ENCODE measurements at places on chromosomes 13 and 19.
A peak's percentile ranks its signal among the peaks of the same experiment; 100 is the strongest.

DNA sequence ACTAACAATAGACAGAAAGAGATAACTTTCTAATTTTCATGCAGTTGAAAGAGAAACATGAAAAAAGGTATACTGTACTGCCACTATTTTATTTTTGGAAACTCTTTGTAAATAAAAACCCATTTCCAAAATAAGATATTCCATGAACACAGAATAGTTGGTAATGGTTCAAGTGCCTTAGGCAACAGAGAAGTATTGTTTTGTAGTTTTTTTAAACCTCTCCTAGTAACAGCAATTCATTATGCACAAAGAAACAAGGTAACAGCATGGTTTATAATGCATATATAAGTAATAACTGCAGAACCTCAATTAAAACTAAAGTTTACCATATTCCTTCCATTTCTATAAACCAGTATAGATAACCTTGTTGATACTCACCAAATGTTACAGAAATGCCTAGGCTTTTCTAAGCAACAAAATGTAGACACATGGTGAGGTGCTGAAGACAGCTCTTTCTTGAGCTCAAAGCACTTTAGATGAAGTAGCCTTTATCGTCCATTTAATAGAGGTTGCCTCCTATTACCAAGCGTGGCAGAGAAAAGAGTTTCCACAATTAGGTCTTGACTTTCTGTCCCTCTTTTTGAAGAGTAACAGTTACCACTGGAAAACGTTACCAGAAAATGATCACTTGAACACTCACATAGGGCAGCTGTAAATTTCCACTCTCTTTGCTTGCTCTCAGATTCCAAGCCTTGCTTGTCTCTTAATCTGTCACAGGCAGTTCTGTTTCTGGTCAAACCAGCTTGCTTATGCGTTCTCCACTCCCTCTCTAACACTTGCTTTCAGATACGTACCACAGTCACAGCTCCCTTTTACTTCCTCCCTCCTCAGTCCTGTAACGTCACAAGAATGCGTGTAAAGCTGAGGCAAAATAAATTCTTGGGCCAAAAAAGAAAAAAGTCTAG, 42.9 kb downstream of the CAB39L start:
- peak; percentile 24 for DNase-seq

DNA sequence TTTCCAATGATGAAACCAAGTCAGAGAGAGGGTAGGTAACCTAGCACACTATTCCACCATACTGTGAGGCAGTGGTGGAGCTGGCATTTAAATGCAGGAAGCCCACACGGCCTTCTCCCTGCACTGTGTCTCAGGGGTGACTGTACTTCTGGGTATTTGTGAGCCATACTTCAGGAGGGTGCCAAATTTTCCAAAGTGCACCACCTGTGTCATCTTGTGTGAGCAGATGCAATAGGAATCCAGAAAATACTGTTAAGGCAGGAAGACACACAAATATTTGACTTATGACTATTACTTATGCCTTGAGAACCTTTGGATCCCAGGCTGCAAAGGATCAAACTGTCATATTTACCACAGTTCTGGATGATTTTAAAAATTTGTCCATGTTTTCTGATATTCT, 17.3 kb downstream of the ZNF229 start:
- DNase-seq: no peak

DNA sequence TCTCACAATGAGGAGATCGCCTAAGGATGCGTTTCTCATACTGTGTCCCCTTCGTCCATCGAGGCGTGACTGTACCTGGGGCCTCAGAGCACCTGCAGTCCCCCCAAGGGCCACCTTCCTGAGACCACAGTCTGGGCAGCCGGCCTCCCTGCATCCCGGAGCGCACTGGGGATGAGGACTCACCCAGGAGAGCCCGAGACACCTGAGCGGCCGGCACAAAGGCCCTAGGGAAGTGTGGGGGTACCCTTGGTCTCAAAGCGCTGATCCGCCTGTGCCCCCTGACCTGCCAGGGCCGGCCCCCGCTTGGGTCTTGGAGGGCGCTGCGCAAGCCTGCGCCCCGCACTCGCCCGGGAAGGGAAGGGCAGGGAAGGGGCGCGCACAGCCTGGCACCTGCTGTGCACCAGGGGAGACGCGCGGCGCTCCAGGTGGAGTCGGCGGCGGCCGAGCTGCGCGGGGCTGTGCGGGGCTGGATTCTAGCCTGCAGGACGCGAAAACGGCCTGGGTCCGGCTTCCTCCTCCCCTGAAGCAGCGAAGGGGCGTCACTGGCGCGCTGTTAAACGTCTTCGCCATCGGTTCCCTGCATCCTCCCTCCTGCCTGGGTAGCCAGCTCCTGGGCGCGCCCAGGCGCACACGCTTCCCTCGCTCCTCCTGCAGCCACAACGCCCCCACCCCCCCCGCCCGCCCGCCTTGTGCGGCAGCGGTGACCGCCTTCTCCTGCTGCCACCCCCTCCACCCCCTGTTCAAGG, 13.6 kb upstream of the USP29 start:
- no peak for DNase-seq

DNA sequence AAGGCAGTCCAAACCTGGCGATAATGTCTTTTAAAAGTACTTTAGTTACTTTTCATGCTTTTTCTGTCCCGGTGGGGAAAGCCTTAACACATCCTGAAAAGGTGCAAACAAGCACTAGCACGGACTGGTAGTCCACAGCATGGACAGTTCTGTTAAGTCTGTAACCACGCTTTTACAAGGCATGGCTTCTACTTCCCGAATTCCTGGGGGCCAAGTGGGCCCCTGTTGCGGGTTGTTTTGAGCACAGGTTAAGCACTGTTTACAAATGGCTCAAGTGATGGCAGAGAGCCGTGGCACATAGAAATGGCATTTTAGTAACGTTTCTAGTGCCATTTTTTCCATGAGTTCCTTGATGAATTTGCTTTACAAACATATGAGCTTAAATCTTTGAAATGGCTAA, 37.6 kb downstream of the ZNF493 start:
- no peak for DNase-seq

GRCh38 chr13:98345107-98345935, 168.3 kb upstream of the RNF113B start:
- peak; percentile 35 for DNase-seq

DNA sequence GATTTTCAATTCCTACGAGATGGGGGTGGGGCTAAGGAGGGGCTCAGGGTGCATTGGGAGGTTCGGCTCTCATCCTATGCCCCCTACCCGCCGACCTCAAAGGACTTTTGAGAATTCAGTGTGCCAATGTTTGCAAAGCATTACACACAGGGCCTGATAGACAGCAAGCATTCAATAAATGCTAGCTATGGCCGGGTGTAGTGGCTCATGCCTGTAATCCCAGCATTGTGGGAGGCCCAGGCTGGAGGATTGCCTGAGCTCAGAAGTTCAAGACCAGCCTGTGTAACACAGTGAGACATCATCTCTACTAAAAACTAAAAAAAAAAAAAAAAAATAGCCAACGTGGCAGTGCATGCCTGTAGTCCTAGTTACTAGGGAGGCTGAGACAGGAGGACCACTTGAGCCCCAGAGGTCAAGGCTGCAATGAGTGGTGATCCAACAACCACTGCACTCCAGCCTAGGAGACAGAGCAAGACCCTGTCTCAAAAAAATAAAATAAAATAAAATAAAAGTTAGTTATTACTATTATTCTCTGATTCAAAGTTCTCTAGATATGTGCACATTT, 1.9 kb upstream of the CBLC start:
- DNase-seq: no peak

- no peak for DNase-seq
Measured at GRCh38 chr19:44341794-44342193, 14.7 kb downstream of the ZNF112 start.

DNA sequence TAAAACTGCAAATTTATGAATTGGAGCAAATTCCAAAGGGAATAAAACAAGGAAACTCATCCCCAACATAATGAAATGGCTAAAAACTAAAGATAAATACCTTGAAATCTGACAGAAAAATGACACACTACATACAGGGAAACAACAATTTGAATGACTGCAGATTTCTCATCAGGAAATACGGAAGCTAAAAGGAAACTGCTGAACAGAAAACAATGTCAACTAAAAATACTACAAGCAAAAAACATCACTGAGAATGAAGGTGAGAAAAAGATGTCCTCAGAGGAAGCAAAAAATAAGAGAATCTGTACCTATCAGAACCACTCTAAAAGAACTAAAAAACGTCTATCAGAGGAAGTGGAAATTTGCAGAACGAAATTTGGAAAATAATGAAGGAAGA, 39.5 kb downstream of the ZSWIM9 start:
- no peak for DNase-seq

DNA sequence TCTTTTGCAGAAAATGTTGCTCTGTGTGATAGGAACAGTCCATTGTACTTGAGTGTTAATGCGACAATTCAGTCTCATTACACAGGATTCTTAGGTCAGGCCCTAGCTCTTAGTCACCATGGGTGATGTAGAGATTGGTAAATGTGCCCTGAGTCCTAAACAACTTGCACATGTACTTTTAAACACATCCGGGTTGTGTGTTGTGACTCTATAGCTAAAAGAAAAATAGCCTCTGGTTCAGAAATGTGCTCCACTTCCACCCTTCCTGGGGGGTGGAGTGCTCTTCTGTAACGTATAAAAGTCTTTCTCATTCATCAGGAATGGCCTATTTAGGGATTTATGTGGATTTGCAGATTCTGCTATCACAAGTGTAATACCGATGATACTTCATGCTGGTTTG, 5.2 kb downstream of the SPATA13 start:
- no peak for DNase-seq

DNA sequence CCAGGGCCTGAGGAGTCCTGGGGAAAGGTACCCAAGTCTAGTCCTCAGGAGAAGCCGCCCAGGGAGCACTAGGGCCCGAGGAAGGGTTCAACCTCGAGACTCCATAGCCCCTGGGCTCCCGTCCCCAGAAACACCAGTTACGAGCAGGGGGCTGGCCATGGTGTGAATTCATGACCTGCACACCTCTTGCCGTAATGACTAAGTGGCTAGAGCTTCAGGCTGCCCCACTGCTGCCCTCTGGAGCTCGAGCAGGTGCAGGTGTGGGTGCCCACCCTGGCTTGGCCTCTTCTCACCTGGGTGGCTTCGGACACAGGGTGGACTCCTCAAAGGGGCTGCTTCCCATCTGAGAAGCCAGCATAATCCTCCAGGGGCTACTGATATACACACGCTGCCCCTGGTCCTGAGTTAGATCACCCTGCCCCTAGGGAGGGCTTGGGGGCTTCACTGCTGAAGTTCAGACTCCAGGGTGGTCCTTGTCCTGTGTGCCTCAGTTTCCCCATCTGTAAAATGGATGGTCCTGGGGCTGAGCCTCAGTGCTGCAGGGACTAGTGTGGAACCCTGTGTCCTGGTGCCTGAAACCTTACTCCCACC, 13.6 kb downstream of the SPC24 start:
- DNase-seq: peak; percentile 34

- DNase-seq: no peak
Measured at GRCh38 chr19:305240-306150, 14.3 kb upstream of the PLPP2 start.

GRCh38 chr13:99895444-99896368, 75.9 kb downstream of the ZIC5 start:
- DNase-seq: no peak

- peak; percentile 89 for DNase-seq
Measured at GRCh38 chr13:114142640-114143490, 10.4 kb upstream of the RASA3 start.

GRCh38 chr19:7385062-7385461, 36.3 kb downstream of the ARHGEF18 start:
- no peak for DNase-seq

- DNase-seq: no peak
Measured at GRCh38 chr13:85501616-85502015, 297.6 kb downstream of the SLITRK6 start.

- no peak for DNase-seq
Measured at GRCh38 chr13:36959456-36960116, 39.5 kb upstream of the SMAD9 start.

DNA sequence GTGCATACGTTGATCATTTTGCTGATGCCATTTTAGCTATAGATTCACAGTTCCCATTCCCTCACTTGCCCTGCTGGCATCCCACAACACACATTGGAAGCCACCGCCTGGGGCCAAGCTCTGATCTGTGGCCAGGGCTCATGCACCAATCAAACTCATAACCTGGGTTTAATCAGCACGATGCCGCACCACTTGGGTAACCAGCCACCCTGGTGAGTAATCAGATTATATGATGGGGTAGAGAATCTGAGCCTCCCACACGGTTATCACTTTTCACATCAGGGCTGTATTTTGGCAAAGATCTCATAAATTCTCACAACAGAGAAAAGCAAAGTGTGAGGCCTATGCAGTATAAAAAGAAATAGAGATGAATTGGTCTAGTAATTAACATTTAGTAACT, 66.0 kb upstream of the TNFRSF19 start:
- DNase-seq: no peak

- no peak for DNase-seq
Measured at GRCh38 chr19:4473763-4474513, 1.8 kb downstream of the HDGFL2 start.

DNA sequence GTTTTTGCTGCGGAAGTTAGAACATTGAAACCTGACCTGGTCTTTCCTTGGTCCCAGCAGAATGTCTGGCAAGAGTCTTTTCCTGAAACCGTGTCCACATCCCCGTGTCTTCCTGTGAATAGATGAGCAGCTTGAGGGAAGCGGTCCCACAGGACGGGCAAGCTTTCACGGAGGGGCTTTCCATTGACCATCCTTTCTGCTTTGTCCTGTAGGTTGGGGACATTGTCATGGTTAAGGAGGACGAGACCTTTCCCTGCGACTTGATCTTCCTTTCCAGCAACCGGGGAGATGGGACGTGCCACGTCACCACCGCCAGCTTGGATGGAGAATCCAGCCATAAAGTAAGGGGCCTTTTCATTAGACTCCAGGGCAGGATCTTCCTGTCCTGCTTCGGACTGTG, 126.0 kb downstream of the ATP11A start:
- DNase-seq: no peak

- no peak for DNase-seq
Measured at GRCh38 chr19:8451885-8452284, 7.1 kb downstream of the HNRNPM start.

DNA sequence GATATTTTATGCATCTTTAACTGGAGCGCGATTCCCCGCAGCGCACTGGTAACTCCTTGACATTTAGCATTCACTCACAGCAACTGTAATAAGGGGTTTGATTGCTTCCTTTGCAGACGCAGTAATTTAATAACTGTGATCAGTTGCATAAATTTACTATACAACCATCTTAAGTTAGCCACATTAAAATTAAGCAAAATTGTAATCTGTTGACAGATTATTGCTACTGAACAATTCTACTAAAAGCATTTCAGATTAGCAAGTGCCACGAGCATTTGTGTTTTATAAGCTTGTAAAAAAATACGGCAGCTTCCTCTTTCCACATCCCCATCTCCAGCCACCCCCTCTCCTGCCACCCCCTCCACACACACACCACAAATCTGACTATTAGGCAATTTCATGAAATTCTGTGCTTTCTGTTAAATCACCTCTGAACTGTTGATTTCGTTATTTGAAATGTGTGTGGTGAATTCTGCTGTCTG, 44.4 kb downstream of the TSHZ3 start:
- no peak for DNase-seq
